ENCODE measurements at places on chromosomes 3 and 15. TPM values are rescaled to one million over a fixed set of nuclear protein-coding genes. Genes with fewer than 3 reads are reported as not detected.

DNA sequence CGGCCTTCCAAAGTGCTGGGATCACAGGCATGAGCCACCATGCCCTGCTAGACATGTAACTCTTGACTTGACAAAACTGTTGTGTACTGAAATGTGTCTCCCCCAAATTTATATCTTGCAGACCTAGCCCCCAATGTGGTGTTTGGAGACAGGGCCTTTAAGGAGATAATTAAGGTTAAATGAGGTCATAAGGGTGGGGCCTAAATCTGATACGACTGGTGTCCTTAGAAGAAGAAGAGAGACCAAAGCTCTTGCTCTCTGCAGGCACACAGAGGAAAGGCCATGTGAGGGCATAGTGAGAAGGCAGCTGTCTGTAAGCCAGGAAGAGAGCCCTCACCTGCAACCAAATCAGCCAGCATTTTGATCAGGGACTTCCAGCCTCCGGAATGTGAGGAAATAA, 361.3 kb downstream of the SV2B start:
- no peak for DNase-seq

DNA sequence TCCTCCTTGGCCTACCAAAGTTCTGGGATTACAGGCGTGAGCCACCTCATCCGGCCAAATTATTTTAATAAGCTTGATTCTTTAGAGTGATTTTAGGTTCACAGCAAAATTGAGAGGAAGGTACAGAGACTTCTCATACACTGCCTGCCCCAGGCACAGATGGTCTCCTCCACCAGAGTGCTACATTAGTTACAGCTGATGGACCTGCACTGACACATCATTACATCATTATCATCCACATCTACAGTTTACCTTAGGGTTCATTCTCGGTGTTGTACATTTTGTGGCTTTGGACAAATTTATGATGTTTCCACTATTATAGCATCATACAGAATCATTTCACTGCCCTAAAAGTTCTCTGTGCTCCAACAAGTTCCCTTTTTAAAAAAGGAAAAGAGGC, 4.4 kb upstream of the VPS8 start:
- no peak for DNase-seq

DNA sequence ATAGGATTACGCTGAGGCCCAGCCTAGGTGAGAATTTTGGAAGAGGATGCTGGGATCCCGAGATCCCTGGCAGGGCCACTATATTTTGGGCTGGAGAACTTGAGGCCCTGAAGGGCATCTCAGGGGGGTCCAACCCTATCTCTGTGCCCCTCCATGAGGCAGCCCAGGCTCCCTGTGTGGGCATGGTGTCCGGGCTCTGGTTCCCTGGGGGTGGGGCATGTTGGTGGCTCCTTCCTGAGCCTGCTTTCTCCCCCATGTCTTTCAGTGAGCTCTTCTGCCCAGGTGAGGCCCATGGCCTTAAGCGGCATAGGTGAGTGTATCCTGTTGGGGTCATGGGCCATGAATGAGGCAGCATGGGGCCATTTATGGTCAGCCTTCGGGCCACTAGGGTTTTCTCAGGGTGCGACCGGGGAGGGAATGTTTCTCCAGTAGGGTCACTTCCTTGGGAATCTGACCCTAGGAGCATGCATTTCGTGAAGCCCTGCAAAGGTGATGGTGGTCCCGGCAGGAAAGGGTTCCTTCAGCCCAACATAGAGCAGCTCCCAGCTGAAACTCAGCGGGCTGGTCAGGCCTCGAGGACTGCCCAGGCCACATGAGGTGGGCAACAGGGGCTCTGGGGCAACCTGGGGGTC, 191.3 kb downstream of the UBE3A start:
- no peak for DNase-seq

DNA sequence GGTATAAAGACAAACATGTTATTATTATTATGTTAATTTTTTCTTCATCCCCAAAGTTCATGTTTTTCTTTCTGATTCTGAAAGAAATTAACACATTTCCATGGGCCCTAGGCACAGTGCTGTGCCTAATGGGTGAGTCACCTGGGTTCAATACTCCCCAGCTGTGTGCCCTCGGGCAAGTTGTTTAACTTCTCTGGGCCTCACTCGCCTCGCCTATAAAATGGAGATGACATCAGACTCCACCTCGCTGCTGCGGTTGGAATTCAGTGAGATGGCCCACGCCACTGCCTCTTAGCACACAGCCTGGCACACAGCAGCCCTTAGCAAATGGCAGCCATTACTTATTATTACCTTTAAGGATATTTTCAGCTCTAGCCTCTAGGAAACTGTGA, 22.6 kb downstream of the DNASE1L3 start:
- DNase-seq: no peak

DNA sequence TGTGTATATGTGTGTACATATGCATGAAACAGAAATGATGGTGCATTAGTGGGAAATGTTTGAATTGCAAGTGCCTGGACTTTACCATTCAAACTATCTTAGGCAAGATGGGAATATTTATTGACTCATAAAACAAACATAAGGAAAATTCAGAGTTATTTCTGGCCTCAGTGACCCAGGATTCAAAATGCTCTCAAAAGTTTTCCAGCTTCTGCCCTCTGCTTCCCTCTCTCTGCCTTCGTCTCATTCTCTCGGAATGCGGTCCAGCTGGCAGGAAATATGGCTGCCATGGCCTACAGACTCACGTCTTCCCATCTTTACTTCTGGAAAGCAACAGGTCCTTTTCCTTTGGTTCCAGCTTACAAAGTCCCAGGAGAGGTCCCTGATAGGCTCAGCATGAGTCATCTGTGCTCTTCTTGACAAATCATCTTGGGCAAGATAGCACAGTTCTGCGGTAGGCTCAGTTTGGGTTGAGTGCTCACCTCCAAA, 8.7 kb upstream of the ZNF774 start:
- DNase-seq: no peak

ADAMTS7 gene
- not detected for polyA plus RNA-seq

CNTN6 gene
- polyA plus RNA-seq: not detected

- DNase-seq: no peak
These were observed 156.5 kb downstream of the CADPS start for GRCh38 chr3:62718515-62719320.

DNA sequence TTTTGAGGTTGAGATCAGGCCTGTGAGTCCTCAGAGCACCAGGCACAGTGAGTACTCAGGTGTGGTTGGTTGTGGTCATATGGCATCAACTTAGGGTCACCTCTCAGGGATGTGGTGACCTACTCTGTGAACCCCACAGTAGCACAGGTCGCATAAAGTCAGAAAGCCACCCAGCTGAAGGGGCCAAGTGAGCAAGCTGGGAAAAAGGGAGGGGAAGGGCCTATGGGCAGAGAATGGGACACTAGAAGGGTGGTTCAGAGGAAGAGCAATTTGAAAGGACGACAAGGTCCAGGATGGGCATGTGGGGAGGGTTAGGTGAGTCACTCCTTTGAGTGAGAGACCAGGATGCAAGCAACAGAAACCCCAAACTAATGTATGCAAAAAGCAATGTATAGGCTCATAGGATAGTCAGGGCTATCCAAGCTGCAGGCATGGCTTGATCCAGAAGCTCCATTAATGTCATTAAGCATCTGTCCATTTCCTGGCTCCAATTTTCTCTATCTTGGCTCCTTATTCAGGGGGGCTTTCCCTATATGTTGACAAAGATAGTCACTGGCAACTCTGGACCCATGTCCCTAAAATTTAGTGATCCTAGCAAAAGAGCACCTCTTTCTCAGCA, 33.5 kb downstream of the HMCES start:
- peak; percentile 22 for DNase-seq

IGSF11 gene
- polyA plus RNA-seq: not detected

GRCh38 chr3:159886050-159886449, 102.6 kb upstream of the IL12A start:
- no peak for DNase-seq

GRCh38 chr3:118116991-118117390, 917.7 kb downstream of the IGSF11 start:
- DNase-seq: no peak

- no peak for DNase-seq
These were observed 269.4 kb downstream of the CLSTN2 start for GRCh38 chr3:140204271-140204984.

DNA sequence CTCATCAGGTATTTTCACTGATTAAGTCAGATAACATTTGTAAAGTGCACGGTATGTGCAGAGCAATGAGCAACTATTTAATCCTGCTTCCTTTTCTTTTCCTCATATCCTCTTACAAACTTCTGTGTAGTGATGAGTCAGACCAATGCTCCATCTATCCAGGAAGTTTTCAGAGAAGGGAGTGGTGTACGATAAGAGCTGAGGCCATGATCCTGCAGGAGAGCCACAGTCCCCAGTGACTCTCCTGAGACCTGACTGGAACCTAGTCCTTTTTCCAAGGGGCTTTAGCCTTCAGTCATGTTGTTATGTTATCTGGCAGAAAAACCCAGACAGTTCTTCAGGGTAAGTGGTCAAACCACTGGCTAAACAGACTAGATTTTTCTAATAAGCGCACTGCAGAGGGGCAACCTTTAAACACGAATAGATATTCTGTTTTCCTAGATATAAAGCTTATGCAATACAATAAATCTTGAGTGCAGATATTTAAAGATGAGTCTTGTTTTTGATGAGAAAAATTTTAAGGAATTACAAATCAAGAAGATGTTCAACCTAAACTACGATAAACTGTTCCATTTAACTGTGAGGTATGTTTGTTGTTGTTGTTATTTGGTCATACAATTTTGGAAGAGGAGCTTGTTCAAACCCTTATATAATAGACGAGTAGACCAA, 110.5 kb upstream of the RAP2B start:
- no peak for DNase-seq

TRANK1 gene
- 52.7 TPM for polyA plus RNA-seq

DNA sequence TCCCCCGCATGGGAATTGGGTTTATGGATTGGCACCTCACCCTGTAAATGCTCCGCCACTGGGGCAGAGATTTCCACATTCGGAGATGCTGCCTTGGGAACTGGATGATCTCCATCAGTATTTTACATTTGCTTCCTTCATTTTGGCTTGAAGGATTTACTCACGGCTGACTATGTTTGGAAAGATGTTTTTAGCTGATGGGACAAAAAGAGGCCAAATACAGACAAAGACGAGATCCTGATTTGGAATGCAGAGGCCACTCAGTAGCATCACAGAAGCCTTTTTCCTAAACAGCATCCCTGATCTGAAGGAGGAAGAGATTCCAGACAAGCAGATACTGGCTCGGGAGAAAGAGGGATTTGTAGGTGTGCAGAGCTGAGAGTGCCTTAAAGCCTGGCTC, 76.9 kb downstream of the MESD start:
- no peak for DNase-seq

SERPINI2 gene
- polyA plus RNA-seq: not detected

DNA sequence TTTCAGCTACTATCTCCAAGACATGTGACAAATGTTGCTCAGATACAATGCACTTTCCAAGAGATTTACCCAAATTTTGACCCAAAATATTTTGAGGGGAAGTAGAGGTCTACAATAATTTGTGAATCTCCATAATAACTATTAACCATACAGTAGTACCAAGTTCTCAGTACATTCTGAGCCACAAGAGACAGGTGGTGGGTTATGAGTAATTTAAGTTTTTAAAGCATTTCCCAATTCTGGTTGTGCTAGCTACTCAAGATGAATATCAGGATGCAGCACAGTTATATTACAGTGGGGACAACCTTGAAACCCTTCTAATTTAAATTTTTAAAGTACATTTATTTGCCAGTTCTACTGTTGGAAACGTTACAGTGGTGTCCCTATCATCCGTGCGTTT, 92.2 kb upstream of the MITF start:
- no peak for DNase-seq

GOLGA8G gene
- not detected for polyA plus RNA-seq

CTXND1 gene
- polyA plus RNA-seq: not detected

DNA sequence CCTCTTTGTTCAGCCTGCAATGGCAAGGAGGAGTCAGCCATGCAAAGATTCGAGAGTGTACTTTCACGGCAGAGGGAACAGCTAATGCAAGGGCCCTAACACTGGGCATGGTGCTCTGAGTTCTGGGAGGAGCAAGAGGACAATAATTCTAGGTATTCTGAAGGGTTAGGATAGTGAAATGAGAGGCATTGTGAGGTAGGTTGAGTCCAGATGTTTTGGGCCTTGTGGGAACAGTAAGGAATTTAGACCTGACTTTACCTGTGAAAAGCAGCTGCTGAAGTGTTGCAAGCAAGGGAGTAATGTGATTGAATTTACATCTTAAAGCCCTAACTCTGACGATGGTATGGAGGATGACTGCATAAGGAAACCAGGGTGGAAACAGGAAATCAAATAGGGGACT, 211.6 kb downstream of the CNTN3 start:
- DNase-seq: no peak

GRCh38 chr15:91311986-91312385, 211.9 kb downstream of the SV2B start:
- DNase-seq: peak; percentile 24

ANKRD63 gene
- not detected for polyA plus RNA-seq

DNA sequence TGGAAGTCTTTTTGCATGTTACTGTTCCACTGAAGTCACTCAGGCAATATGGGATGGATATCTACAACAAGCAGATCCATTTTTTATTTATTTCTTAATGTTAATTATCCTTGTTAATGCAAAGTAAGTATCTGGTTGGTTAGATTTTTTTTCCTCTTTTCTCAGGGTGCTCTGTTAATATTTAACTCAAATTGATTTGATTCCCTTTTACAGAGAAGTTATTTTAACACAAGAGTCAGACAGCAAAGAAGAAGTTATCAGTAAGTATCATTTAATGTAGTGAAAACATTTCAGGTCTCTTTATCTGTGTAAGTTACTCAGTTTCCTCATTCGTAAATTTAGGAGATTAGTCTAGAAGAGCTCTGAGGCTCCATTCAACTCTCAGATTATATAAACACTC, 34.3 kb downstream of the TBC1D23 start:
- DNase-seq: no peak

DNA sequence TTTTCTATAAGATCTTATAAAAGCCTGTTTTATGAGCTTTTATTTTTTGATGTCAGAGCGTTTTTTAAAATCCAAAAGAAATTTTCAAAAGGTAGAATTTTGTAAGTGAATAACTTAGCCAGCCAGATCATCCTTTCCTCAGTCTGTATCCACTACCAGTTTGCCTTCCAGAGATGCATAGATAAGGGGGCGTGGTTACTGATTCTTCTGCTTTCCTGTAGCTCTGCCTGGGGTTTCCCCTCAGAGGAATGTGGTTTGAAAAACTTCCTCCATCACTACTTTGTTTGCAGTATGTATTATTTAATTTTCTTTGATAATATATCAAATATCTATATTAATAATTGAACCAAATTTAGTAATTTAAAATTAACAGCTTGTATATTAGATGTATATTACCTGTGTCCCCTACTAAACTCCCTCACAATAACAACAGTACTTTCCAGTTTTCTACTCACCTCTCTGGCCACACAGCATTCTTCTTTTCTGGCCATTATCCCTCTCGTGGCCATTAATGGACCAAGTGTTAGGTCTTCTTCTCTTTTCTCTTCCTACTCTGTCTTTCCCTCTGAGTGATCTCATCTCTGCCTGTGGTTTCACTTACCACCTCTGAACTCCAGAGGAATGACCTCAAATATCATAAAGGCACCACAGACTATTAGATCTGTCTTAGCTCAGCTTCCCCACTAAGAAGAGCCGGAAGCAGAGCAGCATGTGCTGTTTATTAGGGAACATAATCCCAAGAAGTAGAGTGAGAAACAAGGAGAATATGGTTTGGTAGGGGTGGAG, 239.7 kb downstream of the UBE2E2 start:
- no peak for DNase-seq

Data from immature natural killer cell (primary cell).